Muscle of leg (tissue), 16 donors: ENCODE measurements at places on chromosomes 11 and 22.

DNA sequence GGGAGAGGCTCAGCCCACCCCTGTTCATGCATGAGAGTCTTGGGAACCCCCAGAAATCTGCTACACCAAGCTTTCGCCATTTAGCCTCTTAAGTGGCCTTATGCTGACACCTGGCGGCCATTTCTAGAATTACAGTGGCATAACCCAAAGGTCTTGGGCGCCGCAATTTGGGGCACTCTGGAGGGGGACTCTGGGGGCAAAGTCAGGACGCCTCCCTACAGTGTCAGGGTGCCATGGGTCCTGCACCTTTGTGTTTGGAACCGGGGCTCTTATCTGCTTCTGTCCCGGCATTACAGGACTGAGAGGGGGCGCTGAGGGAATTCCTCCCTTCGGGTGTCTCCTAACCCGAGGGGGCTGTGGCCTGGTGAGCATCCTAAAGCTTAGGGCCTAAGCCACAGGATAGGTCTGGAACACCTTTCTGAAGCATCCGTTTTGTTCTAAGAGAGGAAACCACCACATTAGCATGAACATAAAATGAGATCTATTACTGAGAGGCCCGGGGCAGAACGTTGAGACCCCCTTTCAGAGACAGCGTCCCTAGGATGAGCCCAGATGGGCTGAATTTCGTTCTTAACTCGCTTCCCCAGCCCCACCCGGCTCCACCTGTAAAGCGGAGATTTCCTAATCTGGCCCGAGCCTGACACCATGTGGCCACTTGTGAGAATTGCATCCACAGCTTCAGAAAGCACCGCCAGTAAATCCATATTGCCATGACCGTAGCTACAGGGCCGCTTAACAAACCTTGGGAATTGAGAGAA lies 9.3 kb downstream of the INS start:
- DNase-seq = peak; percentile 88

DNA sequence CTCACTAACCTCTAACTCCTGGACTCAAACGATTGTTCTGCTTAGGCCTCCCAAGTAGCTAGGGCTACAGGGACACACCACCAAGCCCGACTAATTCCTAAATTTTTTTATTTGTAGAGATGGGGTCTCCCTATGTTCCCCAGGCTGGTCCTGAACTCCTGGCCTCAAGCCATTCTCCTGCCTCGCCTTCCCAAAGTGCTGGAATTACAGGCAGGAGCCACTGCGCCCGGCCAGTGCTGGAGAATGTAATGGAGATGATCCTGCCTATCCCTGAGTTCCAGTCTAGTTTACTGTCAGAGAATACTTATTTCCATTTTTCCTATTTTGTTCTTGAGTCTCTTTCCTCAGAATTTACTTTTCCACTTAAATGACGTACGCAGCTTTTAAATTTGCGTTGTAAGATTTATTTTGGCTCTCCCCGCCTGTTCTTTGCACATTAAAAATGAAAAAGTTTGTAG lies at the start of gene CHEK1:
CHEK1 (plus strand) TSS at position 408 of the 458 bp plus-strand sequence. CDS start 1,606 bp downstream, outside the sequence.
- DNase-seq = no peak

GRCh38 chr11:27416568-27417176 lies 53.7 kb upstream of the CCDC34 start:
- DNase-seq = no peak

DNA sequence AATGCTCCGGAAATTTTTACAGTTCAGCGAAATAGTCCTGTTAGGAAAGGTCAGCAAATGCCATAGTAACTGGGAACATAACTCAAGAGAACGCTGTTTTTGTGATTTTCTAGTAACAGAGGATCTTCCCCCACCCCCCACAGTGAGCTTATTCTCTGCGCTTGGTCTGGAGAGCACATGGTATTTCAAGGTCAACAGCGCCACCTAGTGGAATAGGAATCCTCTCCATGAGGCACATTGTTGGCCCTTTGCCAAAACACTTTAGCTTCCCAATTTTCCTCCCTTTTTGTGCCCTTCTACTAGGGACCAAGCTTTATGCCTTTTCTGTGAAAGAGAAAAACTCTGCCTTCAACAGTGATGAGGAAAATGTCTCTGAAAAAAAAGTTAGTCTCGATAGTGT lies 13.2 kb upstream of the OR4C12 start:
- peak; percentile 0 for DNase-seq

GRCh38 chr11:64742889-64743590 lies 902 bp downstream of the RASGRP2 start:
- DNase-seq = peak; percentile 56

DNA sequence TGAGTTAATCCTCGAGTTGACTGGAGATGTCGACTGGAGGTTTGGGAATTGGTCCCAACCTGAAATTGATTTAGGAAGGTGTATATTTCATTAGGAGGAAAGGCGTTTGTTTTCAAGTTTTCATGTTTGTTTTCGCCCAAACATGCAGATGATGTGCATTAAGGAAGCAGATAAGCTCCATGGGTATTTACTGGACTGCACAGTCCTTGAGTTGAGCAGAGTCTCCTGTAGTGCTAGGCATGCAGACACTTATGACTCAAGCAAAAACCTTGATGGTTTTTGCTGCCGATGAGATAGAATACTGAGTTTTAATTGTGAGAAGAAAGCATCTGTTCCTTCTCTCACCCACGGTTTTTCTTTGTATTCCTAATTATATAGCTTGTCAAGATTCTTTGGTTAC lies 27.9 kb downstream of the CABIN1 start:
- no peak for DNase-seq
